CD4-positive, alpha-beta T cell treated with Interleukin-4 for 4 hours (primary cell): ENCODE measurements at places on chromosomes 1 and 21.

- no peak for DNase-seq
Observed at GRCh38 chr1:247358920-247359319, 27.3 kb upstream of the ZNF496 start.

DNA sequence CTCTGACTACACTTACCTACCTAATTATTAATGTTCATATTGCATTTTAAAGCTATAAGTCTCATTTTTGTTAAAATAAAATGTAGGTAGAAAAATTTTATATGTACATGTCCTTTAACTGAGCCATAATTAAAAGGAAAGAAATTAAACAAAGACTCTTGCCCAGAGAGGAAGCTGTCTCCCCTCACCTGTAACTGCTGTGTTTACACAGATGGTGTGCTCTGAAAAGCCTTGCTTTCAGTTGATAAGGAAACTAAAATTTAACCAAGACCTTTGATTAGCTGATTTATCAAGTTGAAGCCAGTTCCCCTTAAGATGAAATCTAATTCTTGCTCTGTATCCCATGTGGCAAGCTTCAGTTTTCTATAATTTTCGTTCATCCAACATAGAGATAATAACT, 213.5 kb downstream of the LYPLAL1 start:
- DNase-seq = no peak

- no peak for DNase-seq
Observed at GRCh38 chr1:62726011-62726442, 37.8 kb upstream of the DOCK7 start.

- DNase-seq = peak; percentile 62
Observed at GRCh38 chr1:32272557-32273390, 19.1 kb upstream of the HDAC1 start.

DNA sequence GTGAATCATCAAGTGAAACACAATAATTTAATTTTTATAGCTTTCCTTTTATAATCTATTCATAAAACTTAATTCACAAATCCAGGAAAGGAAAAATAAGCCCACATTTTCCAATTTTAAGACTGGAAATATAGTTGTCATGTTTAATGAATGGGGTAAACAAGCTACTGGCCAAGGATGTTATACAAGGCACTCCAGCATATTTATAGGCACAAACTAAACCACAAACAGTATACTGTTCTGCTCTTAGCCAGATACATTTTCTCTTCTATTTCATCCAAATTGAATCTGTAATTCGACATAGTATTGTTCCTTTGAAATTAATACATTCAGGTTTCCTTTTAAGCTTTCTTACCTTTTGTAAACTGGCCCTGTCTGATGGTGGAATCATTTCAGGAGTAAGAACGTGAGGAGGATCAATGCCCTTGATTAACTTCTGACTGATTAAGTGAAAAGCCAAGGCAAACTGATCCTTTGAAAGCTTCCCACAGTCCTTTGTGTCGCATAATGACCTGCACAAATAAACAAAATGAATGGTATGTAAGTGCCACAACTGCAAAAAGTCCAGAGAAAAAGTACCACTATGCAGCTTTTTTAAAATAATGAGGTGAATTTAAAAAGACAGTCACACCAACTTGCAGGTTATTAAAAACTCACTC, 74.4 kb downstream of the EPS15 start:
- DNase-seq = no peak

DNA sequence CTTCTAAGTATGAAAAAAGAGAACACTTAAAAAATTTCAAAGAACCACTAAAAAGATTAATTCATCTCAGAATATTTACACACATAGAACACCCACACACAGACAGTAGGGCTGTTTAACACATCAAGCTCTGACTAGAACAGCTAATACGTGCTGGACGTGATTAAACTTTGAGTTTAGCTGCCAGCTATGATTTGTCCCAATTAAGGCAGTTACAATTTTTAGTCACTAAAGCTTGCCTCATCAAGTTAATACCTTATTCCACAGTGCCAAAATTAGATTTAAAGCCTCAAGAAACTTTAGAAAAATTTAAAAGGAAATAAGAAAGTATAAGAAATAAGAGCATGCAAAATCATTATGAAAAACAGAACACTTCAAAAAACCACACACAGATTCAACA, 18.9 kb downstream of the SLC16A1 start:
- no peak for DNase-seq

GRCh38 chr1:214727274-214727673, 124.3 kb downstream of the CENPF start:
- DNase-seq = no peak

DNA sequence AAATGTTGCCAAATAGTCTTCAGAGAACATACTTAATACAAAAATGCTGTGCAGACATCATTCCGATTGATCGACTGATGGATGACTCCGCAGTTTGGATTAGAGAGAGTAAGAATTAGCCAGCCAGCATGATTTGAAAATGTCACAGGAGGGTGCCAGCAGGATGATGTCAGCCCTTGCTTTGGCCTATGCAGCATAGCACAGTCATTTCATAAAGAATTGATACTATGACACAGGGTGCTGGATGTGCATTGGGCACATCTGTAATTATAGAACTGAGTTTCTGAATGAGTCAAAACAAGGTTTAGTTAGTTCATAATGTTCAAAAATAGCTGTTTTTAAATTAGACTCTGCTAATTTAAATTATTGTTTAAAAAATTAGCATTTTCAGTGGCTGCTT, 21.6 kb upstream of the TRAF5 start:
- no peak for DNase-seq

GRCh38 chr1:67947114-67947513, 103.3 kb downstream of the DIRAS3 start:
- no peak for DNase-seq

- no peak for DNase-seq
Observed at GRCh38 chr1:67892476-67893125, 59.3 kb upstream of the GNG12 start.

- DNase-seq = no peak
Observed at GRCh38 chr1:150902346-150902745, 15.4 kb downstream of the CTXND2 start.

GRCh38 chr1:52856026-52856425, 13.5 kb downstream of the ZYG11A start:
- DNase-seq = no peak

GRCh38 chr21:31732597-31733550, 956 bp upstream of the SCAF4 start:
- peak; percentile 33 for DNase-seq

- no peak for DNase-seq
Observed at GRCh38 chr1:108504447-108504846, 54.3 kb downstream of the NBPF6 start.

GRCh38 chr1:223102797-223103533, 40.1 kb downstream of the TLR5 start:
- no peak for DNase-seq

GRCh38 chr1:17213148-17213781, 8.3 kb downstream of the PADI1 start:
- no peak for DNase-seq

GRCh38 chr21:42748620-42749176, 95.3 kb downstream of the PDE9A start:
- DNase-seq = no peak

- DNase-seq = no peak
Observed at GRCh38 chr1:25123551-25123950, 108.8 kb downstream of the SYF2 start.

DNA sequence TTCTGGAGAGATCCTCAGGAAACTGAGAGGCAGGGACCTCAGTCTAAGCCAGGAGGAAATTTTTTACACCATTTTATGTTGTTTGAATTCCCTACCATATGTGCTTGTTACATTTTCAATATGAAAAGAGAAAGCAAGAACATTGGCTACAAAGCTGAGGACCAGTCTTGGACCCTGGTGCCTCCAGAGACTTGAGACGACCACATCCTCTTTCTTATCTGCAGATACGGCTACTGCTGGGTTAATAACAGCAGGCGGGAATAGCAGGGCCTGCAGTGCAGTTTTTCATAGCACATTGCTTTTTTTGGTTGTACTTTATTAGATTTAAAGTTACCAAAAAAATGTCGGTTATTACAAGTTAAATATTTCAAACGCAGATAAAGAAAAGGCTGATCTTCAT, 3.9 kb downstream of the KDM4A start:
- no peak for DNase-seq

GRCh38 chr1:228279011-228279721, 71.3 kb downstream of the OBSCN start:
- DNase-seq = no peak

DNA sequence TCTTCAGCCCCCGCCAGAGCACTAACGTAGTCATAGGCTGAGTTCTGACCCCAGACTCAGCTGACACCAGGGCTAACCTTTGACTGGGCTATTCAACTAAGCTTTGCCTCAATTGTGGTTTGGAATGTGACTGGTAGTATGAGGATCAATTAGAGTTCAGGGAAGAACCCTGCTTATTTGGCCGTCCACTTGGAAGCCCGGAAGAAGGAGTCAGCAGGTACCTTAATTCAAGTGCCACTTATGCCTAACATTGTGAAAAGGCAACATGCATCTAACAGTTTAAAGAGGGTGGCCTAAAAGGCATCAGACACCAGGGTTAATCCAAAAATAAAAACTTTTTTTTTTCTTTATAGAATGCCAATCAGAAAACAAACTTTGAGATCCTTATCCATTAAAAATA, 92.3 kb downstream of the BEND5 start:
- no peak for DNase-seq

- no peak for DNase-seq
Observed at GRCh38 chr1:161342177-161342576, 25.5 kb downstream of the CFAP126 start.

DNA sequence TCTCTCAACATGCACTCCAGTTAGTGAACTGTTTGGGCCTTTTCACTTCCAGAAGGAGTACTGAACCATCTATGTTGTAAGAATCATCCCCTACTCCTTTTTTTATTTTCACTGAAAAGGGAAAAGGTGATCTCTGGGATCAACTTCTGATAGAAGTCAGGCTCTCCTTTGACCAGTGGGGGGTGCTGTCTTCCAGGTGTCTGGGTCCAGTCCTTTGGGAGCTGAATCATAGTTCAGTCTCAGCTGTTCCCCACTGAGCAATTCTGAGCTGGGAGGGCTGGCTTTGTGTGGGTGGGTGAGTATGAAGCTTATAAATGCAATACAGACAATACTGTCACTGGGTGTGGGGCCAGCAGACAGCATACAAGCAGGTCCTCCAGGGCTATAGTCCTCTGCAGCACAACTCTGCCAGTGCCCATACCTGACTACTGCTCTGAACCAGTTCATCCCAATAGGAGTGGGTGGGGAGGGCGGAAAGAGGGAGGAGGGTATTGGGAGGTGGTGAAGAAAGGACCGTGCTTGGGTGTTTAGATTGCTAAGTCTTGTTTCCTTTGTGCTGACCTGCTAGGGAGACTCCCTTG, 12.5 kb upstream of the SARS1 start:
- peak; percentile 36 for DNase-seq

DNA sequence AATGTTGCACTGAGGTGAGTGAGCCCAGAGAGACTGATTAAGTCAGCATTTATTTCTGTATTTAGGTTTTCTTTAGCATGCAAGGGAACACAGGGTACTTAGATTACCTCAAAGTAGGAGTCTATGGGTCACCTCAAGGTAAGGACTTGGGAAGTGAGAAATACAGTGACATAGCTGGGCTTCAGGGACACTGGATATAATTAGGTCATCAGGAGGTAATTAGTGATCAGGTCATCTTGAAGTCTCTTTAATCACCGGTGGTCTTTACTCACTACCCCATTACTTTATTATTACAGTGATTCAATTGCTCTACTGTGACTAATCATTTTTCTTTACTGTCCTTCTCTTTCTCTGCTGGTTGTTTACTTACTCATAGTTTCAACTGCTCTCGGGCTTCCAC, 59.9 kb upstream of the KCNK1 start:
- no peak for DNase-seq

GRCh38 chr1:234697015-234697414, 87.0 kb upstream of the IRF2BP2 start:
- no peak for DNase-seq

DNA sequence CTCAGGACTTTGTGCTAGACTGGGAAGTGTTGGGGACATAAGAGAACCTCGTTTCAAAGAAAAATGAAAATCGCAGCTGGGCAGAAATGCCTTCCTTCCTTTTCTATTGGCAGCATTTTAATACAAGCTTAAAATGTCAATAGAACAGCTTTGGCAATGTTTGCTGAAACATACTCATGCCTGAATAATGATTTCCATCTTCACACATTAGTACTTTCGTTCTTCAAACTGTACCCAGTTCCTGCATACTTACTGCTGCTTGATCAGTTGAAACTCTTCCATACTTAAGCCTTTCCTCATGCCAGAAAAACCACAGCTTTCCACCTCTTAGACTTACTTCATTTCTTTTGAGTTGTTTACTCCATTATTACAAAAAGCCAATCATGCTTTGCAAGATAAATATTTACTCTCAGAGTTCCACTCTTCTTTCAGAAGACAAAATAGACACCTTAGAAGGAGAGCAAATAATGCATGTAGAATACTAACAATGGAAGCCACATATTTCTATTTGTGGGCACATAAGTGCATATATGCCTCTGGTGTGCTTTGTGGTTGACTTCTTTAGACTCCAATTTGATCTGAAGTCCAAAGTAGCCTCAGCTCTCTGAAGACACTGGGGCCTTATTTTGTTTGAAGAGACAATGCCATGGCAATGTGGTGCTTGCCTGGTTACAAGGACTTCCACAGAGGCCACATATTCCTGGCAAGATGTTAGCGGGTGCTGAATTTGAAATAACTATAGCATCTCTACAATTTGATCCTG, 22.7 kb upstream of the CD55 start:
- DNase-seq = no peak
